ENCODE measurements at places on chromosomes 12 and 14.
A peak's percentile ranks its signal among the peaks of the same experiment; 100 is the strongest.

GRCh38 chr12:460261-461230 is 807 bp downstream of the B4GALNT3 start:
- DNase-seq = peak; percentile 78

DNA sequence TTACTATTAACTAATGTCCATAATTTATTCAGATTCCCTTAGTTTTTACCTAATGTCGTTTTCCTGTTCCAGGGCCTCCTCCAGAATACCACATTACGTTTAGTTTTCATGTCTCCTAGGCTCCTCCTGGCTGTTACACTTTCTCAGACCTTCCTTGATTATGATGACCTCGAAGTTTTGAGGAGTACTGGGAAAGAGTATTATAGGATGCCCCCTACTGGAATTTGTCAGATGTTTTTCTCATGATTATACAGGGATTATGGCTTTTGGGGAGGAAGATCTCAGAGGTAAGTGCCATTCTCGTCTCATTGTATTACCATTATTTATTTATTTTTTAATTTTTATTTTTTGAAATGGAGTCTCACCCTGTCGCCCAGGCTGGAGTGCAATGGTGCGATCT is 17.7 kb upstream of the C1S start:
- DNase-seq = no peak

- no peak for DNase-seq
These were observed 360.9 kb downstream of the NAV3 start for GRCh38 chr12:78191611-78192010.

GRCh38 chr12:132710043-132710404 is 618 bp upstream of the PGAM5 start:
- peak; percentile 87 for DNase-seq

- DNase-seq = no peak
These were observed 9.7 kb upstream of the HOXC6 start for GRCh38 chr12:54018468-54018984.

DNA sequence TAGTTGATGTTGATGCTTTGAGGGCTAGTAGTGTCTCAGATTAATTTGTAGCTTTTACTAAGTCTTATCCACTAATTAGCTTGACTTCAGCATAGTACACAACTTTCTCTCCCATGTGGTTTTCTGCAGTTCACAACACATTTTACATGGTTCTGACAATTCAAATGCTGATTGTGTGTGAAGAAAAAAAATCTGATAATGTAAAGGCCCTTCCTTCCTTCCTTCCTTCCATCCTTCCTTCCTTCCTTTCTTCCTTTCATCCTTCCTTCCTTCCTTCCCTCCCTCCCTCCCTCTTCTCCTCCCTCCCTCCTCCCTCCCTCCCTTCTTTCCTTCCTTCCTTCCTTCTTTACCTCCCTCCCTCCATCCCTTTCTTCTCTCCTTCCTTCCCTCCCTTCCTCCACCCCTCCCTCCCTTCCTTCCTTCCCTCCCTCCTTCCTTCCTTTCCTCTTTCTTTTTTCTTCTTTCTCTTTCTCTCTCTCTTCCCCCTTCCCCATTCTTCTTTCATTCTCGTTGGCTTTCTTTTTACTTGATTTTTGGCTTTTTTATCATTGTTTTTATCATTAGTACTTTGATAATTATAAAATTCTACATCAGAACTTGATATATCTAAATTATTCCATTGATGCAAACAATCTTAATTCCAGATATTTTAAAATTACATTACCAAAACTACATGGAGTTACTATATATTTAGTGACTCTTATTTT is 1415.6 kb downstream of the LRFN5 start:
- no peak for DNase-seq

- no peak for DNase-seq
These were observed 7.0 kb upstream of the STAB2 start for GRCh38 chr12:103580026-103580425.

DNA sequence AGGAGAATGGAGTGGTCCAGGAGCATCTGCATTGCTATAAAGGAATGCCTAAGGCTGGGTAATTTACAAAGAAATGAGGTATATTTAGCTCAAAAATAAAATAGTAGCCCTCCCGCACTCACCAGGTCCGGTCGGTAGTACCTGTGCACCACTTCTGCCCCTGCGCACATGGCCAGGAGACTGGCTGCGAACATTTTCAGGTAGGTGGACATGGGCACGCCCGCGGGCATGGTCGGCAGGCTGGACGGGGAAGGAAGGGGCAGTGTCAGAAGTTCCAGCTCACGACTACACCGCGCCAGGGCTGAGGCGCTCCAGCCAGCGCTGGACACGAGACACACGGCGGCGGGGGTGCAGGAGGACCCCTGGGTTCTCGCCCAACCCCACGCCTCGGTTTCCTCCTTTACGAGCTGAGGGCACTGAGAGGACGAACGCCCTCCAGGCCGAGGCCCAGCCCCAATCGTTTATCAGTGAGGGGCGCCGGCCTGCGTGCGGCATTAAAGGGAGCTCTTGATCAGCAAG is 9.1 kb upstream of the TDG start:
- DNase-seq = no peak

GRCh38 chr12:94718114-94718513 is 67.8 kb upstream of the TMCC3 start:
- DNase-seq = no peak

DNA sequence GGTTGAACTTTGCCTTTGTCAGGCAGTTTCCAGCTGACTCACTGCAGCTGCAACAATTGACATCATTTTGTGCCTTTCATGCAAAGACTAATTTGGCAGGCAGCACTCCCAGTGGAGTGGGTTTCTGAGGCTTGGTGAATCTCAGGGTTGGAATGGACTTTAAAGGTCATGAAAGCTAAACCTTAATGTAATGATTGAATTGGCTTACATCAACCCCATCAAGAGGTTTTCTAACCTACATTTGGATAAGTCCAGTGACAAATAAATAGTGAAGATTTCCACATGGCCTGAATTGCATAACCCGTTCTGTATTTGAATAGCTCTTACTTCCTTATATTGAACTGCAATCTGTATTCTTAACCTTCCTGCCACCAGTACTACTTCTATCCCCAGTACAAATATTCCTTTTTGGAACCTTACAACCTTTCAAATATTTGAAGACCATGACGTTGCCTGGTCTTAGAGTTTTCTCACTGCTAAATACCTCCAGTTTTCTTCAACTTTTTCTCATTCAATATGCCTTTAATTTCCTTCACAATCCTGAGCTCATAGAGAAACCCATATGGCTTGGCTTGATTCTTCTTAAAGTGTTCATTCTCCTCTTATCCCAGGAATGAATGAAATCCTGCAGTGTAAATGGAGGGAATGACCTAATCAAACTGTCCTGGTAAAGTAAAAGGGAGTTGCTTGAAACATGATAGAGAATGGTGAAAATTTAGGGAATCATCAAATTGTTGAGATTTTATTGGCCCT is 168.1 kb upstream of the NOVA1 start:
- no peak for DNase-seq

GRCh38 chr14:100246809-100247428 is 8.0 kb downstream of the YY1 start:
- no peak for DNase-seq

DNA sequence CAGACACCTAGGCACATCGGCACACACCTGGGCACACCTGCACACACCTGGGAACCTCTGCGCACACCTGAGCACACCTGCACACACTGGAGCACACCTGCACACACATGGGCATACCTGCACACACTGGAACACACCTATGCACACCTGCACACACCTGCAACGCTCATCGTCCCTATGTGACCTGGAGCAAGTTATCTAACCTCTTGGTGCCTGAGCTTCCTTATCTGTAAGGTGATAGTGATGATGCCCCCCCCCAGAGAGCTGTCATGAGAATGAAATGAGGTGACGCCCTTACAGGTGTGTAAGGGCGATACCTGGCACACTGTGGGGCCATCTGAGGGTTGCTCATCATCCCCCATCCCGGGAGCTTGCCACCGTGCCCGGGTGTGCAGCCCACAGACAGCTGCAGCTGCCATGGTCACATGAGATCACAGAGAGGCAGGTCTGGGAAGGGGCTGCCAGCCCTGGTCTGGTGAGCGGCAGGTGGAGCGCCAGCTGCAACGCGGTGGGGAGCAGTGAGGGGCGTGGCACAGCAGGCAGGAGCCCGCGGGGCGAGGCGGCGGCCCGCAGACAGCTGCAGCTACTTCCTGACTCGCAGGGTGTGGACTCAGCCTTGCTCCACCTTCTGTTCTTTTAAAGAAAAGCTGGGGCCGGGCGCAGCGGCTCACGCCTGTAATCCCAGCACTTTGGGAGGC is 59.9 kb upstream of the FBRSL1 start:
- DNase-seq = peak; percentile 95

- DNase-seq = peak; percentile 78
These were observed 221.5 kb upstream of the HMGA2 start for GRCh38 chr12:65602610-65603295.

DNA sequence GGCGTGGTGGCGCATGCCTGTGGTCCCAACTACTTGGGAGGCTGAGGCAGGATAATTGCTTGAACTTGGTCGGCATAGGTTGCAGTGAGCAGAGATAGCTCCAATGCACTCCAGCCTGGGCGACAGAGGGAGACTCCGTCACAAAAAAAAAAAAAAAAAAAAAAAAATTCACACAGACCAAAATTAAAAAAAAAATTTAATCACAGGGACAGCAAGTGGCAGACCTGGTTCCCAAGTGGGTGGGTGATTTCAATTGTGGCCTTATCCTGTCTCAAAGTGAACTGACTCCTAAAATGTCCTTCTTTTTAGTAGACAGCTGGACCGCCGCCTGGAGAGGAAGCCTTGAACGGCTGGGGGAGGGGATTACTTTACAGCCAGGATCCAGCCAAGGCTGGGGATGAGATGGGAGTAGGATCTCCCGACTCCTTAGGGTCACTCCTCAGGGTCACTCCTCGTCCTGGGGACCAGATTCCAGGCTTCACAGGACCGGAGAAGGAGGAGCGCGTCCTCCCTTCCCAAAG is 1.5 kb upstream of the KCNH3 start:
- DNase-seq = no peak

DNA sequence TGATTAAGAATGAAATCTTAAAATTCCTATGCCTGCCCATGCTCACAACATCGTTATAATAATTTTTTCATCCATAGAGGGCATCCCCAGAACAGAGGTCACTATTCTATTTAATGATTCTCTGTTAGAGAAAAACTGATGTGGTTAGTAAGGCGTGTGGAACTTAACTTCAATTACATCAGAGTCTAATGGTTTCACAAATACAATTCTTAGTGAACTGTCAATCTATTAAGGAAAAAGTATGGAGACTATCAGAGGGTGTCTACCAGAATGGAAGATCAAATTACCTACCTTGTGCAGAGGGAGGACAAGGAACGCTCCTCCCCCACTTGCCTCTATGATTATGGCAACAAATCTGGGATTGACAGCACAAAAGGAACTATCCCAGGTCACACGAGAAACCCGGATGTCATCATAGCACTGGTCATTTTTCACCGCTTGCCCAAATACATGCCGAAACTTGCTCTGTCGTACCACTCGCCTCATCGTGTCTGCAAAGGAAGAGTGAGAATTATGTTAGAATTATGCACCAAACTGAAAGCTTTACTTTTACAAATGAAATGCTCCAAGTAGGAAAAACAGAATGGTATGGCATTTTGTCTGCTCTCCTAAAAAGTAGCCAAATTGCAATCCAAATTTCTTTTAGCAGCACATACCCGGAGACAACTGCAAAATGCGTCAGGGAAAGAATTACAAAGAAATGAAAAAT is 30.3 kb downstream of the CORO1C start:
- DNase-seq = no peak

GRCh38 chr12:39755478-39755877 is 135.9 kb upstream of the ABCD2 start:
- DNase-seq = no peak

Measured in spleen (tissue), 13 donors.